NCI-H460 (cell line): ENCODE measurements at places on chromosomes 5 and 9.

- DNase-seq: peak; percentile 50
These were observed 7.2 kb upstream of the RNF38 start for GRCh38 chr9:36407122-36407723.

GRCh38 chr5:122434205-122434970, 122.4 kb downstream of the SNCAIP start:
- DNase-seq: no peak

DNA sequence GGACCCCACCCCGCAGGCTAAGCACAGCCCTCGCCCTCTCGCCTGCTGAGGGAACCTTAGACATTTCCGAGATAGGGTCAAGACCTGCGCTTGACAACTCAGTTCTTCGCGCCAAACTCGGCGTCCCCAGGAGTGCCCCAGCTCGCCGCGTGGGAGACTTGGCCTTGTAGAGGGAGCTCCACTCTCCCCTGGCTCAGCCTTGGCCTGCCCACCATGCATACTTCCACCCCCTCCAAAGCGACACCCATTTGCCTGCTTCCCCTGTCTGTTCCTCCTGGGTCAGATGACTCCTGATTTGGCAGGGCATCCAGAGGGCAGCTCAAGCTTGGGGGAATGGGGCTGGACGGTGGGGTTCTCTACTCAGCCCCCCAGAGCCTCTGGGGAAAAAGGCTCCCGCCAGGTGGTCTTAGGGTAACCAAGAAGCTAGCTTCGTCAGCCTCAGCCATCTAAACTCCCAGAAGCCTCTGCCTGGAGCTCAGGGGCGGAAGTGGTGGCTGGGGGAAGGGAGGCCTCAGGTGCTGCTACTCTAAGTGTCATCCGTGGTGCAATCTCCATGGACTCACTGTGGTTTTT, 560 bp downstream of the DOCK2 start:
- no peak for DNase-seq

GRCh38 chr5:102682101-102682647, 72.9 kb upstream of the PAM start:
- no peak for DNase-seq

DNA sequence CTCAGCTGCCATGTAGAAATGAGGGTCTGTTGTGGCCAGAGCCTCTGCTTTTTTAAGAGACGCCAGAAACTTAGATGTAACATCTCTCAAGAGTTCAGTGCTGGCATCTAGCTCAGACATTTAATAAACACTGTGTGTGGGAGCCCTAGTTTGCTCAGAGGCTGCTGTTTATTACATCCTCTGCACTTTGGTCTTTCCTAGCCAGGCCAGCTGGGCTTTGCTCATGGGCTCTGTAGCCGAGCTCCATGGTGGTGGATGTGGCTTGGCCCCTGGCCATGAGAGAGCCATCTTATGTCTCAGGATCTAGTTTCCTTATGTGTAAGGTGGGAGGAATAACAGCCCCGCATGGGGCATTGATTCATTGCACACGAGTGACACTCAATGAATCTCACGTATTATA, 30.0 kb downstream of the ARHGEF37 start:
- DNase-seq: no peak

DNA sequence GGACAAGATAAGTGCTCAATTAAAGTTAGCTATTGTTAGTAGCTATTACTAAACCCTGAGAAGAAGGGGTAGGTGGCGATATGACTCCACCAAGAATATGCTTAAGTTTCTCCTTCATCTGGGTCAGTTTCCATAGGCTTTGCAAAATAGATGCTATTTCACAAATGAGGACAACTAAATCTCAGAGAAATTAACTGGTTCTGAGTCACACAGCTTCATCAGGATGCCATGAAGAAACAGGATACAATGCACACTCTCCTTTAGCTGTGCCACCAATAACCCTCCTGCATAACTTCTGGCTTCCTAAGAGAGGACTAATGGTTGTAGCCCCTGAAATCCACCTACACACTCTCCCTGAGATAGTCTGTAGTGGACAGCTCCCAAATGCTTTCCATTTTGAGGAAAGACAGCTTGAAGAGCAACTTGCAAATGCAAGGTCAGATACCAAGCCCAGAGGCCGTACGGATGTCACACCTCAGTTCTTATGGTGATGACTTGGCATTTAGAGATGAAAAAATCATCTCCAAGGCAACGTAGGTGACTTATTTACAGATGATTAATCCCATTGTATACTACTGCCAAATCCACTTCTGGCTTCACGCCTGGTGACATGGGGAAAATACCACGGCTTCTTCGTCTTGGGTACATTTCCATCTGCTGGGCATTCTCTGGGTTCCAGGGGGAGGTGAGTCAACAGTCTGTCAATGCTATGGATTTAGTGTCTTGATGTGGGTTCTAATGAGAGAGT, 251.4 kb upstream of the IL12B start:
- peak; percentile 21 for DNase-seq

DNA sequence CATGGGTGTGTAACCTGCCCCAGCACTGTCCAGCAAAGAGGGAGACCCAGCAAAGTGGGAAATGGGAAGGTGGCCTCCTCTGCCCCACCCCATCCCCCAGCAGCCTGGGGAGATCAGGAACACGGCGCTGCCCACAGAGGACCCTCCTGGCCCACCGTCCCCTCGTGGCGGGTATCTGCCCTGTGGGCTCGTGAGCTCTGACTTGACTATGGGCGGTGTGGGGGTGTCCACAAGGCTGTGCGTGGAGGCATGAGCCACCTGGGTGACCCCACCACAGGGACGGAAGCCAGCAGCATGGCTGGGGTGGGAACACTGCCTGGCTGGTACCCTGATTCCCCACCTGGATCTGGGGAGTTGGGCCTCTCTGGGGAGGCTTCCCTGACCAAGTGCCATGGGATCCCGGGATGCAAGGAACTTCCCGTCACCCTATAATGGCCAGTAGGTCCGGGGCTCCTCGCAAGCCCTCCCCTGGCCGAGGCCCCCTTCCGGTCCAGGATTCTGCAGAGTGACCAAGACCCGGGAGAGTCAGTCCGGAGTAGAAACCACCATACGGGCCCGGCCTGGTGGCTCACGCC, 29.3 kb upstream of the SLC6A19 start:
- no peak for DNase-seq

- no peak for DNase-seq
These were observed 14.0 kb upstream of the GPR151 start for GRCh38 chr5:146529984-146530383.

- DNase-seq: no peak
These were observed 293.7 kb downstream of the SPOCK1 start for GRCh38 chr5:137205231-137206027.

DNA sequence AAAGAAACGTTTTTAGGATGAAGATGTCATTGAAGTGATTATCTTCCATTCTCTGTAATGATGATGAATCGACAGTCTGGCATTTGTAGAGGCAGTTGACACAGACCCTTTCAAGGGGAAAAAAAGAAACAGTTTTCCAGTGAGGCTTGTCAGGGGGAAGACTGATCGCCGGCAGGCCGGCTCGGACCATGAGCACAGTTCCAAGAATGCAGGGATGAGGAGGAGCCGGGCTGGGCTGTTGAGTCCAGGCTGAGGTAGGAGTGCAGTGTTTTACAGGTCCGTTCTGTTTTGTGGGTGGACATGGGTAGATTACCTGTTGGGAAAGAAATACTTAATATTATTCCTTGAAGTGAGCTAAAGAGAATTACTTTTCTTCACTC, 194.6 kb downstream of the AOPEP start:
- DNase-seq: no peak

- DNase-seq: no peak
These were observed 899.5 kb downstream of the TLE1 start for GRCh38 chr9:80789831-80790230.

- no peak for DNase-seq
These were observed 13.7 kb upstream of the ROR2 start for GRCh38 chr9:91963711-91964240.

DNA sequence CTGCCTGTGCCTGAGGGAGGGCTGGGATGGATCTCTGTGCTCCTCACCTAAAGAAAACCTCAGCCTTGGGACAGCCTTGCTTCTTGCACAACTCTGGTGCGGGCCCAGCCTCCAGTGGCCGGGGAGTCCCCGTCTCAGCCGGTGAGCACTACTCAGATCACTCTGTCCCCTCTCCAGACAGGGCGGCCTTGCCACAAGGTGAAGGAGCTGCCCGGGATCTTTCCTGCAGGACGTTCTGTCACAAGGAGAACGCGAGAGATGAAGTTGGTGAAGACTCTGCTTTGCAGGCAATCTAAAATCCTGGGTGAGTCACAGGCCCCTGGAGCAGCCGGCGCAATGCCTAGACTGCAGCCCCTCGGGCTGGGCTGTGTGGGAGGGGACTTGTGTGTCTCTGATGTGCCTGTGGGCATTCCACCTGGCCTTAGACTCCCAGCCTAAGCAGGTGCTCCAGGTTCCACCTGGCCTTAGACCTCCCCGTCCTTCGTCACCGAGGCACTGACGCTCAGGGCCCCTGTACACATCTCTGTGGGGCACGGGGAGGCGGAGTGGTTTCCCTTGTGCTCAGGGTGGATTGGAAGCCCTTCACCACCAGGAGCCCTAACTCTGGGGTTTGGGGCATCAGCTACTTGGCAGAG, 15.2 kb upstream of the IRX4 start:
- no peak for DNase-seq

DNA sequence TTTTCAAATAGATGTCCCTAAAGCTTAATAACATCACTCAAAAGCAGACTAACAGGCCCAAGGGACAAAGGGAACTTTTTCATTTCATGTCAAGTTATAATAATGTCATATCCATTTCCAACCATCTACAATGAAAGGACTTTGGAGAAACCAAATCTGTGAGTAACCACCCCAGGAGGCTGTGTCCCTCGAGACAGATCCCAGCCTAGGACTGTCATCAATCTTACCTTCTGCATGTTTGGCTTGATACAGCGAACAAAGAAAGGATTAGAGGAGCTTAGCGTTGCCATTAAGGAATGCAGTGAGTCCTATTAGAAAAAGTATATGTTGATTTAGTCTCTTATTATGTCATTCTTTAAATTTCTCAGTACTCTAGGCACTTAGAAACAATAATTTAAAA, 137.8 kb upstream of the RETREG1 start:
- DNase-seq: no peak

DNA sequence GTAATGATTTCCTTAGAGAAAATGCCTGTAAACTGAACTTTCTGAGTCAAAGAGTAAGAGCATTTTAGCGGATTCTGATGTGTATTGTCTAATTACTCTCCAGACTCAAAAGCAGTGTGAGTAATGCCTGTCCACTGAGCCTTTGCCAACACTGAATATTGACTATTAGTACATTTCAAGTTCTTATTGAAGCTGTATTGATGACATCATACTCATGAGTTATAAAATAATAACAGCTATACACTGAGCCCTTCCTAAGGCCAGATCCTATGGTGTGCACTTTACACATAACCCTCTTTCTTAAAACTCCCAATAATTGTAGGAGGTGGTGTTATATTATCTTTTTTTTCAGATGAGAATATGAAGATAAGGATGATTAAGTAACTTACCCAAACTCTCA, 152.8 kb upstream of the TRPC7 start:
- DNase-seq: no peak

- no peak for DNase-seq
These were observed 27.3 kb upstream of the ANGPTL2 start for GRCh38 chr9:127149463-127150390.

DNA sequence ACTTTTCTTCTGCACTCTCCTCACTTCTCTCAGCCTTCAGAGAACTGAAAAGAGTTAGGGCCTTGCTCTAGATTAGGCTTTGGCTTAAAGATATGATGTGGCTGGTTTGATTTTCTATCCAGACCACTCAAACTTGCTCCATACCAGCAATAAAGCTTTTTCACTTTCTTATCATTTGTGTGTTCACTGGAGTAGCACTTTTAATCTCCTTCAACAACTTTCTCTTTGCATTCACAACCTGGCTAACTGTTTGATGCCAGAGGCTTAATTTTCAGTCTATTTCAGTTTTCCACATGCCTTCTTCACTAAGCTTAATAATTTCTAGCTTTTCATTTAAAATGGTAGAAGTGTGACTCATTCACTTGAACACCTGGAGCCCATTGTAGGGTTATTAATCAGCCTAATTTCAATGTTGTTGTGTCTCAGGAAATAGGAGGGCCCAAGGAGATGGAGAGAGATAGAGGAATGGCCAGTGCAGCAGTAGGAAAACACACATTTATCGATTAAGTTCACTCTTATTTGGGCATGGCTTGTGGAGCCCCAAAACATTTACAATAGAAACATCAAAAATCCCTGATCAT, 5.9 kb downstream of the ATPSCKMT start:
- no peak for DNase-seq

DNA sequence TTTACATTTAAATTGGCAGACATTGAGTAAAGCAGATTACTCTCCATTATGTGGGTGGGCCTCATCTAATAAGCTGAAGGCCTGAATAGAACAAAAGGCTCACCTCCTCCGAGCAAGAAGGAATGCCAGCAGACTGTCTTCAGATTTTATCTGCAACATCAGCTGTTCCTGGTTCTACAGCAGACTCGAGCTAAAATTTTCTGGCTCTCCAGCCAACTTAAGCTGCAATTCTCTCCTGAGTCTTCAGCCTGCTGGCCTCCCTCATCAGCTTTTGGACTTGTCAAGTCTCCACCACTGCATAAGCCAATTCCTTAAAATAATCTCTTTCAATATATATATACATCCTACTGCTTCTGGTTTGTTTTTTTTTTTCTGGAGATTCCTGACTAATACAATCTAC, 12.5 kb downstream of the TRPM3 start:
- no peak for DNase-seq

GRCh38 chr5:159802661-159803060, 113.6 kb upstream of the ADRA1B start:
- no peak for DNase-seq

- no peak for DNase-seq
These were observed 411.4 kb downstream of the KCTD16 start for GRCh38 chr5:144582066-144582465.

GRCh38 chr5:60521376-60522291, 178.3 kb downstream of the DEPDC1B start:
- DNase-seq: no peak

DNA sequence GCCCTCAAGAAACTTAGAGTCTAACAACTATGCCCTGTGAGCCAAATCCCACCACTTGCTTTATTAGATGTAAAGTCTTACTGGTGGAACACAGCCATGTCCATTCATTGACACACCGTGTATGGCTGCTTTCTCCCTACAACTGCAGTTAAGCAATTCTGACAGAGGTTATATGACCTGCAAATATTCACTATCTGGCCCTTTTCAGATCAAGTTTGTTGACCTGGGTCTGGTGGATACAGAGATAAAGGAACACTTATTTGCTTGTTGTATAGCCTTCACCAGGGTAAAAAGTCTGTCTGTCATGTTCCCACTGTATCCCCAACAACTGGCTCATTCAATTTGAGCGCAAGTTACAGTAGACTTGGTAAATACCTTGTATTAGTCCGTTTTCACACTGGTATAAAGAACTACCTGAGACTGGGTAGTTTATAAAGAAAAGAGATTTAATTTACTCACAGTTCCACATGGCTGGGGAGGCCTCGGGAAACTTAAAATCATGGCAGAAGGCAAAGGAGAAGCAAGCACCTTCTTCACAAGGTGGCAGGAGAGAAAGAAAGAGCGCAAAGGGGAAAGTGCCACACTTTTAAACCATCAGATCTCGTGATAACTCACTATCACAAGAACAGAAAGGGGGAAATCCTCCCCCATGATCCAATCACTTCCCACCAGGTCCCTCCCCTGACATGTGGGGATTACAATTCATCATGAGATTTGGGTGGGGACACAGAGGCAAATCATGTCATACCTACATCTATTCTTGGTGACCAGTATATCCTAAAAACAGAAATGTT, 27.9 kb downstream of the DEPDC1B start:
- DNase-seq: no peak
